ENCODE measurements at places on chromosomes 2 and 18.
A peak's percentile ranks its signal among the peaks of the same experiment; 100 is the strongest.

DNA sequence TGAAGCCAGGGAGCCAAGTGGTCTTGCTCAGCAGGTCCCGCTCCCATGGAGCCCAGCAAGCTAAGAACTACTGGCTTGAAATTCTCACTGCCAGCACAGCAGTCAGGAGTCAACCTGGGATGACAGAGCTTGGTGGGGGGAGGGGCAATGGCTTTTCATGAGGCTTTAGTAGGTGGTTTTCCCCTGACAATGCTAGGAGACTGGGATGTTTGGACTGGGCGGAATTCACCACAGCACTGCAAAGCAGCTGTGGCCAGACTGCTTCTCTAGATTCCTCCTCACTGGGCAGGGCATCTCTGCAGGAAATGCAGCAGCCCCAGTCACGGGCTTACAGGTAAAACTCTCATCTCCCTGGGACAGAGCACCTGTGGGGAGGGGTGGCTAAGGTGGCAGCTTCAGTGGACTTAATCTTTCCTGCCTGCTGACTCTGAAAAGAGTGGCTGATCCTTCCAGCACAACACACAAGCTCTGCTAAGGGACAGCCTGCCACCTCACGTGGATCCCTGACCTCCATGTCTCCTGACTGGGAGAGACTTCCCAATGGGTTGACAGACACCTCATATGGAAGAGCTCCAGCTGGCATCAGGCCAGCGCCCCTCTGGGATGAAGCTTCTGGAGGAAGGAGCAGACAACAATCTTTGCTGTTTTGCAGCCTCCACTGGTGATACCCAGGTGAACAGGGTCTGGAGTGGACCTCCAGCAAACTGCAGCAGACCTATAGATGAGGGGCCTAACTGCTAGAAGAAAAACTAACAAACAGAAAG lies 349.7 kb upstream of the ST6GAL2 start:
- DNase-seq: no peak

- DNase-seq: no peak
Observed at GRCh38 chr18:45945669-45946068, 21.5 kb downstream of the EPG5 start.

GRCh38 chr18:79519751-79520477 lies 124.2 kb downstream of the NFATC1 start:
- DNase-seq: no peak

- no peak for DNase-seq
Observed at GRCh38 chr2:85854166-85854509, 34.7 kb downstream of the ST3GAL5 start.

GRCh38 chr2:113890253-113891235 lies 655 bp downstream of the ACTR3 start:
- DNase-seq: peak; percentile 10

DNA sequence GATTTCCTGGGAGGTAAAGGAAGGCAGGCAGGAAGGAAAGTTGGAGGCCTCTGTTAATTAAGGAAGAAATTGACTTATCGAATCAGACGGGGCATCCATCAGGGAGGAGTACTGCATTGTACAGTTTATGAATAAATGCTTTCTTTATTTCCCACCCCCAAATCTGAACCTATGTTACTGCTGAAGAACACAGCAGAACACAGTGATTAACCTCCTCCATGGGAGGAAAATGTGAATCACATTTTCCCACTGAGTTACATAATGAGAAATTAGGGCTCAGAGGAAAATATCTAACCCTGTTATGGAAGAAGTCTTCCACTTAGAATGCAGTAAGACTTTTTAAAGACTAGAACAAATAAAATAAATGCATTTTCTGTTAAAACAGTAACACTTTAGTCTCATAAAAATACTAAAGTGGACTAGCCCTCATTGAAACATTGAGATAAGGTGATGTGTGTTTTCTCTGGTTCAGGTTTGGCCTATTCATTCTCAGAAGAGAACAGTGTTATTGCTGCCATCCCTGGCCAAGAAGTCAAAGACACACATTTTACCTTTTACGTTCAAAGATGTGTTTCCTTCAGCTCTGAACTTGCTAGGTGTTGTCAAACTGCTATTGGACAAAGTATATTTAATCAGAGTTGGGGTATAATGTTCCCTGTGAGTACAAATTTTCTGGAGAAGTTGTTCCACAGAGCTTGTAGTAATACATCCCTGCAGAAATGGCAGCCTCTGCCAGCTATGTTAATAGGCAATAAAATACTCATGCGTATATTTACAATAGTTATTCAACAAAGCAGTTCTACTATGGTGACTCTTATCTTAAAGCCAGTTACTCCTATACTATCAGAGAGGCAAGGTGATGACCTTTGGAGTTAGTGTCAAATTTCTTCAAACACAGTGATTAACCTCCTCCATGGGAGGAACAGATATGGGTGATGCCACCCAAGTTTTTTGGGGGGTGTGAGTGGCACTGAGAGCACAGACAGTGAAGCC lies 11.1 kb downstream of the DNAH6 start:
- DNase-seq: no peak

- no peak for DNase-seq
Observed at GRCh38 chr18:21300035-21300907, 58.2 kb downstream of the GREB1L start.

DNA sequence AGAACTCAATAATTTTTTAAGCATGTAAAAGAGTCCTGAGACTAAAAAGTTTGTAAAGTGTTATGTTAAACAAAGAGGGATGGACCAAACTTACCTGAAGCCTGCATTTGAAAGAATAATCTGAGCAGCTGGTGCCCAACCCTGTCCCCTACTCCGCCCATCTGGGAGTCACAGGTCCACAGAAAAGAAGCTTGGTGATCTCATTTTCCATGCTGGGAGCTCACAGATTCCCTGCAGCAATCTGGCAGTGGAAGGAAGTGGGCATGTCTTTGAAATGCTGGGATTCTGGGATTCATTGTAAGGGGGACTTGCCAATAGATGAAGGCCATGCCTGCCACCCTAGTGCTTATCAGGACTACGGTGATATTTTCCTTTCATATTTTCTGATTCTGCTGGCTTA lies 17.9 kb downstream of the CDH2 start:
- DNase-seq: no peak

DNA sequence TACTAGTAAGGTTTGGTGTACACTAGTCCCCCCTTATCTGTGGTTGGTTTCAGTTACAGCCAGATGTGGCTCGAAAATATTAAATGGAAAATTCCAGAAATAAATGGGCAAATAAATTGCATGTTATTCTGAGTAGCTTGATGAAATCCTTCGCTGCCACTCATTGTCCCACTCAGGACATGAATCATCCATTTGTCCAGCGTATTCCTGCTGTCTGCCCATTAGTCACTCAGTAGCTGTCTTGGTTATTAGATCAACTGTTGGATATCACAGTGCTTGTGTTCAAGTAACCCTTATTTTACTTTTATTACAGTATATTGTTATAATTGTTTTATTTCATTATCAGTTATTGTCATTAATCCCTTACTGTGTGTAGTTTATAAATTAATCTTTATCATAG lies 21.7 kb downstream of the ZDBF2 start:
- no peak for DNase-seq

DNA sequence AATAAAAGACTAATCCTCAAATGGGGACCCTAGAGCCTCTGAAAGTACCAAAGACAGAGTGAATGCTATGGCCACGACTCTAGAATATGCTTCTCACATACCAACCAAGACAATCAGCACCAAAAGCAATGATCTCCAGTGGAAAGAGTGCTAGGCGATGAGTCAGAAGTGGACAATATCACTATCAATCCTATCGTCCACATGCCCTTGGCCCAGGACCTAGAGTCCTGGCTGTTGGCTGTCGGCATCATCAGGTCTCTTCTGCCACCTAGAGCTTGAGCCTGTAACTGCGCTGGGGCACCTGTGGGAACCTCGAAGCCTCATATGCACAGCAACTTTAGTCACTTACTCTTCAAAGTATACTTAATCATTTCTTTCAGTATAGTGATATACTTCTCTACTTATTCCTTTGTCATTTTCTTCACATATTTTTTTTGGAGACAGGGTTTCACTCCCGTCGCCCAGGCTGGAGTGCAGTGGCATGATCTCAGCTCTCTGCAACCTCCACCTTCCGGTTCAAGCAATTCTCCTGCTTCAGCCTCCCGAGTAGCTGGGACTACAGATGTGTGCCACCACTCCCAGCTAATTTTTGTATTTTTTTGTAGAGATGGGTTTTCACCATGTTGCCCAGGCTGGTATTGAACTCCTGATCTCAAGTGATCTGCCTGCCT lies 29.7 kb downstream of the NOL10 start:
- no peak for DNase-seq

GRCh38 chr2:53708988-53709387 lies 58.6 kb upstream of the CHAC2 start:
- no peak for DNase-seq

GRCh38 chr2:107380912-107381311 lies 445.8 kb upstream of the RGPD4 start:
- DNase-seq: no peak

DNA sequence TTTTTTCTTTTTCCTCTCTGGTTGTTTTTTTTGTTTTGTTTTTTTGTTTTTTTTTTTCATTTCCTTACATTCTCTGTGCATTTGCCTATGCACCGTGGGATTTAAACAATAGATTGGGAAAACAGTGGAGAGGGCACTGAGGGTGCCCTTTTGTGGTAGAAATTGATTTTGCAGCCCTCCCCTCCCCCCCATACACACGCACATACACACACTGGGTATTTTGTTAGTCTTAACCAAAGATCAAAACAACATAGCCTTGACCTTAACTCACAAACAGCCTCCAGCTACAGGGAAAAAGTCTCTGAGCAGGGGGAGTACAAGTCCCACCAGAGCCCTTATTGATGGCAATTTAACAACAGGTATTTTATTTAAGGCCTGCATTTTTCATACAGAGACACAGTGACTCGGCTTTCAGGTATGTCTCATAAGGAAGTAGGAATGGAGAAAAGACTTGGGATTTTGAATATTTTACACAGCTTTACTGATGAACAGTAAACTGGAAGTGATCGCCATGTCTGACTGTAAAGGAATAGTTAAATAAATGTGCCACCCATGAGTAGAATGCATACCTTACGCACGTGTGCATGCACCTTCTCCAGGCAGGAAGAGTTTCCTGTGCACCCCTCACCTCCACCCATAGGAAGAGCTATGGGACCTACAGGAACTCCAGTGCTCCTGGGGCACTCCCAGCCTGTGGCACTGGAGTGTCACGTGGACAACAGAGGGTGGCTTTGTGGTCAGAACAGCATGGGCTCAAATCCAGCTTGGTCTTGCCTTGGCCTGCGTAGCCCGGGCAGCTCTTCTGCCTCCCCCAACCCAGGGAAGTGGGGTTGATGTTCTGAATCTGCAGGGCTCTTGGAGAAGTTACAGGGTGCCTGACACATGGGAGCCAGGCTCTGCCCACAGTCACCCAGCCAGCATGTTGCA lies 266.4 kb downstream of the ANAPC1 start:
- DNase-seq: no peak

GRCh38 chr2:30768708-30769480 lies 38.4 kb downstream of the CAPN13 start:
- DNase-seq: no peak

DNA sequence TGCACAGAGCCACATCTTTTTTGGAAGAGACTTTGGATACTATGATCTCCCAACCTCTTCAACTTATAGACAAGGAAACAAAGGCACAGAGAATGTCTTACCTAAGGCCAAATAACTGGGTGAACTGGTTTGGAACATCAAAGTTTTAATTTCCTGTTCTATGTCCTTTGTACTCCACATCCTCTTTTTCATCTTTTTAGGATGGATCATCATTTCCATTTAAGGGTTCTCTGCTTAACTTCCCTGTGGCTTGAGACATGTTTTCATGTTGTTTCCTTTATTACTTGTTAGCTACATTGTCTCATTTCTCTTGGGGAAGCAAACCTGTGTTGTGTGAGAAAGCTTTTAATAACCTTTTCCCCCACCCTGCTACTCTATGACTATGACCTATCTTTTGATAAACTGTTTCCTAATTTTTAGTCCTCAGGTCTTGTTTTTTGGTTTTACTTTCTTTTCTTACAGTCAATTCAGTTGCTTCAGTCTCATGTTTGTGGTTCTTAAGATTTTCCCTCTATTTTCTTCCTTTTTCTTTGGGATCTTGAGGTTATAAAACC lies 22.5 kb upstream of the RMND5A start:
- no peak for DNase-seq

DNA sequence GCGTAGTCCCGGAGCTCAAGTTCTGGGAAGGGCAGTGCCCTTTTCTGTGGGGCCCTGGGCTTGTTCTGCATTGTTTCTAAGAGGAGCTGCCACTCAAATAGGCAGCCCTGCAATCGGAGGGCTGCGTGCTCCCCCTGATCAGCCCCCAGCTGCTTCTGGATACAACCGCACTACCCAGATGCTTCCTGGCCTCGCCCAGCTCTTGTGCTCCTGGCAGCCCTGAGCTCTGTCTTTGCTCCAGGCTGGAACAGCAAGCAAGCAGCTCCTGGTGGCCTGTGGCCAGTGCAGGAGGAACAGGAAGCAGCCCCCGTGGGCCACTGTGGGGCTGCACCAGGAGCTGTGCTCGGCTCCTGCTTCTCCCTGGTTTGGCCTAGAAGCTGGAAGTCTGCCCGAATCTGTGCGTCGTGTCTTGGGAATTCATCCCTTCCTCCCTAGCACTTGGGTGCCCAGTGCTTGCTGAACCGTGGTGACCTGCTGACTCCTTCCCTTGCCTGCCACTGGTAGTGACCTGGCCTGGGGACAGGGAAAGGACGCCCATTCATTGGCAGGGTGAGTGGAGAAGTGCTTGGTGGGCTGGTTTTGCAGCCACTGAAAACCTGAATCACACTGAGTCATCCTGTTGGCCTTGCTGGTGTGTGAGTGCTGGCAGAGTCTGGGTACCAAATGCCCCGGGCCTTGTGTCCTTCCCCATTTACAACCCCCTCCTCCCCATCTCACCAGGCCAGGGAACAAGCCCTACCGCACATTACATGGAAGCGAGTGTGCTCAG lies 27.3 kb upstream of the NTSR2 start:
- no peak for DNase-seq

GRCh38 chr2:202778217-202778616 lies 93.3 kb downstream of the ICA1L start:
- no peak for DNase-seq

GRCh38 chr2:202566286-202566685 lies 68.5 kb upstream of the FAM117B start:
- DNase-seq: no peak

- DNase-seq: no peak
Observed at GRCh38 chr2:974054-974453, 23.4 kb downstream of the SNTG2 start.

Data from esophagus squamous epithelium (tissue), 5 donors.